ENCODE measurements at places on chromosomes 3 and 15. TPM values are rescaled to one million over a fixed set of nuclear protein-coding genes. Genes with fewer than 3 reads are reported as not detected.

The MRPL47 gene
- 36.1 TPM for total RNA-seq

The ZNF774 gene
- 3.6 TPM for total RNA-seq

The SCN11A gene
- total RNA-seq = 0.15 TPM

The EFHB gene
- total RNA-seq = 2.0 TPM

The TMEM212 gene
- total RNA-seq = not detected

The LRRC31 gene
- not detected for total RNA-seq

The PLSCR4 gene
- 61.6 TPM for total RNA-seq

The TGFBR2 gene
- total RNA-seq = 418 TPM

The CCDC33 gene
- total RNA-seq = not detected

- H3K36me3 ChIP-seq = no peaks in the 10 kb centered on the region
- DNase-seq = no peak
- H3K27me3 ChIP-seq = no peaks in the 10 kb centered on the region
These were observed 132.5 kb downstream of the RBPMS2 start for GRCh38 chr15:64642875-64643274.

GRCh38 chr3:46508850-46509591 lies 11.2 kb downstream of the RTP3 start:
- no peaks in the 10 kb centered on the region for H3K36me3 ChIP-seq
- no peaks in the 10 kb centered on the region for H3K27me3 ChIP-seq
- no peaks in the 10 kb centered on the region for H3K4me1 ChIP-seq
- H3K4me3 ChIP-seq = no peak overlapping the region

- no peaks in the 10 kb centered on the region for H3K36me3 ChIP-seq
- peaks cover 3% of the 10 kb centered on the region for H3K4me1 ChIP-seq
- no peak overlapping the region for H3K27ac ChIP-seq
- H3K27me3 ChIP-seq = no peaks in the 10 kb centered on the region
- no peak overlapping the region for H3K4me3 ChIP-seq
- DNase-seq = no peak
These were observed 26.6 kb upstream of the SMAD6 start for GRCh38 chr15:66675446-66675845.

DNA sequence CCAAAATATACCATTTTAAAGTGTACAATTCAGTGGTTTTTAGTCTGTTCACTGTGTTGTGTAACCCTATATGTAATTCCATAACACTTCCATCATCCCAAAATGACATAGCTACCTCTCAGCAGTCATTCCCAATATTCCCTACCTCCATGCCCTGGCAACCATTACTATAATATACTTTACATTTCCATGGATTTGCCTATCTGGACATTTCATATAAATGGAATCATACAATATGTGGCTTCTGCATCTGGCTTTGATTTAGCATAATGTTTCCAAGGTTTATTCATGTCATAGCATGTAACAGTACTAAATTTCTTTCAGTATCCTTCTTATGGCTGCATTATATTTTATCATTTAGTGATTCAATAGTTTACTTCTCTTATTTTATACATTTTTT lies 25.3 kb downstream of the FAM98B start:
- no peaks in the 10 kb centered on the region for H3K4me1 ChIP-seq
- H3K27ac ChIP-seq = no peak overlapping the region
- DNase-seq = no peak

DNA sequence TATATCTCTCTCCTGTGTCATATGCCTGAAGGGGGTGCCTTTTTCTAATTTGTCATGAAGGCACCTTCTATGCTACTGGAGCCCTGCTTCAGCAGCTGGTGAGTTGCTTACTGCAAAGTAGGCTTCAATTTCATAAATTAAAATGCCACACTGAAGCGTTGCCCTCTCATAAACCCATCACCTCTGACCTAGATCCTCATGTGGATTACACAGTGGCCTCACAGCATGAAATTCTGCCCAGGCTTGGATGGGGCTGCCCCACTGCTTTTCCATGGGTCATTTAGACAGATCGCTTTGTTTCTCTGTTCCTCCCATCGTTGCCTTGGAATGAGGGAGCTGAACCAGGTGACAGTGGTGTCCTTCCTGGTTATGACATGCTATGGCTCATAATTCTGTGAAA lies 131.2 kb downstream of the RPL22L1 start:
- H3K27ac ChIP-seq = no peak overlapping the region
- peaks cover 10% of the 10 kb centered on the region for H3K4me1 ChIP-seq
- DNase-seq = no peak
- no peak overlapping the region for H3K4me3 ChIP-seq

DNA sequence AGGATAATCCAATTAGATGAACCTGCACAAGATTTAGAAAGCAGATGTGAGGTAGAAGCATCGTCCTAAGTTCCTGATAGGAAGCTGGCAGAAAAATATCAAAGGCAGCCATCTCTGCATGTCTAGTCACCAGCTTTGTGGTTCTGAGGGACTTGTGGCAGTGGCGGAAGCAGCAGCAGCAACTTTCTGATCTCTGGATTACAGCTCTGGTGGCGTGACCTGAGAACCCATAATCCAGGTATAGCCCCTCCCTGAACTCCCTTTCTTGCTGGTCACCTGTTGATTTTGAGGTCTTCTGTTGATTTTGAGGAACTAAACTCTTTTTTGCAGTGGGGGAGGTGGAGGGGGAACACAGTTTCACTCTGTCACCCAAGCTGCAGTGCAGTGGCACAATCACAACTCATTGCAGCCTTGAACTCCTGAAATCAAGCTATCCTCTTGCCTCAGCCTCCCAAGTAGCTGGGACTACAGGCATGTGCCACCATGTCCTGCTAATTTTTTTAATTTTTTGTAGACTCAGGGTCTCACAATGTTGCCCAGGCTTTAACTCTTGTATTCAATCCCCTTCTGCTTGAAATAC lies 7.9 kb downstream of the FSIP1 start:
- no peaks in the 10 kb centered on the region for H3K27me3 ChIP-seq
- no peaks in the 10 kb centered on the region for H3K36me3 ChIP-seq
- no peak overlapping the region for H3K27ac ChIP-seq
- no peak for DNase-seq
- no peaks in the 10 kb centered on the region for H3K4me1 ChIP-seq

- peaks cover 31% of the 10 kb centered on the region for H3K27me3 ChIP-seq
- H3K27ac ChIP-seq = no peak overlapping the region
- peaks cover 60% of the 10 kb centered on the region for H3K4me1 ChIP-seq
- no peaks in the 10 kb centered on the region for H3K36me3 ChIP-seq
- DNase-seq = peak; percentile 40
These were observed 5.9 kb downstream of the RNU6-1 start for GRCh38 chr15:67833710-67834511.

GRCh38 chr15:63392361-63393009 lies 10.8 kb upstream of the CA12 start:
- peaks cover 28% of the 10 kb centered on the region for H3K4me1 ChIP-seq
- peak; percentile 53 for DNase-seq
- H3K27me3 ChIP-seq = no peaks in the 10 kb centered on the region
- H3K27ac ChIP-seq = peak overlapping the region; percentile 84
- no peaks in the 10 kb centered on the region for H3K36me3 ChIP-seq

GRCh38 chr15:31001702-31002101 lies 10.3 kb upstream of the MTMR10 start:
- no peak overlapping the region for H3K4me3 ChIP-seq
- no peaks in the 10 kb centered on the region for H3K27me3 ChIP-seq
- no peak for DNase-seq
- H3K36me3 ChIP-seq = no peaks in the 10 kb centered on the region

DNA sequence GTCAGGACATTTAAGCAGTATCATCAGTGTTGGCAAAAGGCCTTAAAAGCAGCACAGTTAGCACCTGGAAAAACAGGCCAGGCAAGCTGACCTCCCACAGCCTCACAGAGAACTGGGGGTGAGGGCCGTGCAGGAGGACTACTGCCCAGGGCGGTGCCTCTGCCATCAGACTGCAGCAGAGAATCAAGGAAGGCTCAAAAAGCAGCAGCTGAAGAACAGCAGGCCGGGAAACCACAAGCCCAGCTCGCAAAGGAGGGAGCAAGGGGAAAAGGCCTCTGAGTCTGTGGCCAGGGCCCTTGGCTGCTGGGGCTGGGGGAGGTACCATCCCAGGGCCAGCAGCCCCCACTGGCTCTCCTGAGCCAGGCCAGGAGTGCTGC lies 84.2 kb downstream of the SEC22A start:
- no peaks in the 10 kb centered on the region for H3K36me3 ChIP-seq

GRCh38 chr3:12347301-12347700 lies 58.4 kb downstream of the PPARG start:
- no peaks in the 10 kb centered on the region for H3K27me3 ChIP-seq
- no peak overlapping the region for H3K4me3 ChIP-seq
- H3K4me1 ChIP-seq = peaks cover 15% of the 10 kb centered on the region
- H3K27ac ChIP-seq = no peak overlapping the region
- H3K36me3 ChIP-seq = no peaks in the 10 kb centered on the region
- no peak for DNase-seq

GRCh38 chr15:79032656-79033055 lies 57.9 kb downstream of the RASGRF1 start:
- H3K36me3 ChIP-seq = no peaks in the 10 kb centered on the region
- no peak overlapping the region for H3K27ac ChIP-seq
- no peak overlapping the region for H3K4me3 ChIP-seq
- no peak for DNase-seq

GRCh38 chr3:115102046-115102445 lies 45.0 kb downstream of the ZBTB20 start:
- H3K4me3 ChIP-seq = no peak overlapping the region
- H3K36me3 ChIP-seq = no peaks in the 10 kb centered on the region
- H3K27me3 ChIP-seq = no peaks in the 10 kb centered on the region
- DNase-seq = no peak
- no peak overlapping the region for H3K27ac ChIP-seq

- no peaks in the 10 kb centered on the region for H3K36me3 ChIP-seq
- no peak overlapping the region for H3K4me3 ChIP-seq
- DNase-seq = no peak
- H3K4me1 ChIP-seq = no peaks in the 10 kb centered on the region
- no peaks in the 10 kb centered on the region for H3K27me3 ChIP-seq
These were observed 8.7 kb upstream of the PCSK6 start for GRCh38 chr15:101498076-101498716.

GRCh38 chr3:65473736-65474135 lies 565.0 kb downstream of the MAGI1 start:
- no peaks in the 10 kb centered on the region for H3K27me3 ChIP-seq
- no peak overlapping the region for H3K27ac ChIP-seq
- H3K4me1 ChIP-seq = no peaks in the 10 kb centered on the region
- H3K36me3 ChIP-seq = no peaks in the 10 kb centered on the region
- no peak for DNase-seq

GRCh38 chr3:71649757-71650156 lies 66.2 kb upstream of the FOXP1 start:
- no peaks in the 10 kb centered on the region for H3K27me3 ChIP-seq
- no peaks in the 10 kb centered on the region for H3K4me1 ChIP-seq
- DNase-seq = no peak

GRCh38 chr15:92336419-92336987 lies 57.2 kb upstream of the ST8SIA2 start:
- H3K27me3 ChIP-seq = no peaks in the 10 kb centered on the region
- peaks cover under 1% of the 10 kb centered on the region for H3K4me1 ChIP-seq
- no peak overlapping the region for H3K4me3 ChIP-seq
- H3K36me3 ChIP-seq = no peaks in the 10 kb centered on the region
- DNase-seq = peak; percentile 20

DNA sequence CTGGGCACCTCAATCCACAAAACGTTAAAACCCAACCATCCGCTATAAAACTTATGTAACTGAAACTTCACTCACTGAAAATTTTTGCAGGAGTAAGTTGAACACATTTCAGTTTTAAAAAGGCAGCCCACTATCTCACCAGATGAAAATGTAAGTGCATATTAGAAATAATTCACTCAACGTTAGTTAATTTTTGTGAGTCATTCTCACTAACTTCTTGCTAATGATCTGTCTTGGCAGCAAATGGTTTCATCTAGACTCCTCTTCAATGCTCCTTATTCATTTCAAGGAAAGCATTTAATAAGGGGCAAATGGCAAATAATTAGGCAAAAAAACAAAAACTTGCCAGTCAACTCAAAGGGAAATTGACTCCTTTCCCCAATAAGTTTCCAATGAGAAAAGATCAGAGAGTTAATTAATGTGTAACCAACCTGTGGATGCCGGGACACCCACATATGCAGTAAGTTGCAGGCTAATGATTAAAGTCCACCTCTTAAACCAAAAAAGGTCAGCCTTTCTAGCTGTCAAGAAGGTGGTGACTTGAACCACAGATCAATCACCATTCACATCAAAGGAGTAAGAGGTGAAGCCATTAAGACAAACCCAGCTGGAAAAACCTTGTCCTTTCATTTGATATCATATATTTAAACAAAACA lies 22.9 kb upstream of the PRICKLE2 start:
- H3K4me1 ChIP-seq = no peaks in the 10 kb centered on the region
- no peaks in the 10 kb centered on the region for H3K27me3 ChIP-seq
- no peaks in the 10 kb centered on the region for H3K36me3 ChIP-seq
- H3K27ac ChIP-seq = no peak overlapping the region

GRCh38 chr15:91710080-91710698 lies 143.3 kb upstream of the SLCO3A1 start:
- H3K27me3 ChIP-seq = no peaks in the 10 kb centered on the region
- no peaks in the 10 kb centered on the region for H3K36me3 ChIP-seq
- no peaks in the 10 kb centered on the region for H3K4me1 ChIP-seq
- DNase-seq = no peak

- no peak overlapping the region for H3K27ac ChIP-seq
- no peak for DNase-seq
- no peaks in the 10 kb centered on the region for H3K36me3 ChIP-seq
- H3K27me3 ChIP-seq = peaks cover 1% of the 10 kb centered on the region
- no peak overlapping the region for H3K4me3 ChIP-seq
- H3K4me1 ChIP-seq = no peaks in the 10 kb centered on the region
These were observed 6.9 kb downstream of the SLC6A1 start for GRCh38 chr3:10999221-11000107.

DNA sequence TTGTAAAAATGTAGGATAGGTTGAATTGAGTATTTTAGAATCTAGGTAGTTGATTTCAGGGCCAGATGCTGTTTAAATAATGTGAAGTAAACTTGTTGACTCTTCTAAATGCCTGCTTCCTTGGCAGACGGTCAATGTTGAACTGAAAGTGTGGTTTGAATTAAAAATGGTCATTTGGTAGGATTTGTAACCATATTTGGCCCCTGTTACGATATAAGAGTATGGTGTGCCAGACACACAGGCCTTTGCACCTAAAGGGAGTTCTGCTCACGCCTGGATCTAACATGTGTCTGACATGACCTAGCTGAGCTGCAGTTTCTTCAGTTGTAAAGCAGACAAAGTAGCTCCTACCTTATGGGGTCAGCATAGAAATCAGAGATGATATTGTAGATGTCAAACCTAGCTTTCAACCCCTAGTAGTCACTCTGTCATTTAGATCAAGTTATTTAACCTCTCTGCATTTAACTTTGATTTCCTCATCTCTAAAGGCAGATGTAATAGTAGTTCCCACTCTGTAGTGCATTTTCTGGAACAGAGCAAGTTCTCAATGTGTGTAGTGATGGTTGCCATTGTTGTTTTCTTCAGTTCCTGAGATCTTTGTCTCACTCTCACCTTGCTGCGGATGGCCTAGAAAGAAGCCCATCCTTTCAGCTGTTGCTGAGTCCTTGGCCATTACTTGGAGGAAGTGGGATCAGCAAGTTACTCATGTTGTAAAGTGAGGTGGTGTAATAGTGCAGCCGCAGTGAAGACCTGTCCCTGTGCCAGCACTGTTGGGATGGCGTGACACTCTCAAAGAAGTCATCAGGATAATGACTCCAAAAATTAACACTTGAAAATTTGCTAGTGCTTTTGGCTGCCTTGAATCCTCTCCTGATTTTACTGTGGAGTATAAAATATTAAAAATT lies 90.2 kb downstream of the GHSR start:
- peaks cover 19% of the 10 kb centered on the region for H3K36me3 ChIP-seq
- no peak overlapping the region for H3K27ac ChIP-seq
- H3K27me3 ChIP-seq = no peaks in the 10 kb centered on the region
- no peak for DNase-seq
- H3K4me3 ChIP-seq = no peak overlapping the region
- peaks cover 26% of the 10 kb centered on the region for H3K4me1 ChIP-seq

GRCh38 chr3:51024765-51025632 lies 350.3 kb downstream of the DOCK3 start:
- H3K4me3 ChIP-seq = no peak overlapping the region
- peak; percentile 70 for DNase-seq
- H3K27me3 ChIP-seq = no peaks in the 10 kb centered on the region
- H3K36me3 ChIP-seq = no peaks in the 10 kb centered on the region
